ENCODE measurements at places on chromosomes 4 and X.

- DNase-seq, result no peak
Measured at GRCh38 chr4:137968956-137969678, 273.0 kb downstream of the SLC7A11 start.

DNA sequence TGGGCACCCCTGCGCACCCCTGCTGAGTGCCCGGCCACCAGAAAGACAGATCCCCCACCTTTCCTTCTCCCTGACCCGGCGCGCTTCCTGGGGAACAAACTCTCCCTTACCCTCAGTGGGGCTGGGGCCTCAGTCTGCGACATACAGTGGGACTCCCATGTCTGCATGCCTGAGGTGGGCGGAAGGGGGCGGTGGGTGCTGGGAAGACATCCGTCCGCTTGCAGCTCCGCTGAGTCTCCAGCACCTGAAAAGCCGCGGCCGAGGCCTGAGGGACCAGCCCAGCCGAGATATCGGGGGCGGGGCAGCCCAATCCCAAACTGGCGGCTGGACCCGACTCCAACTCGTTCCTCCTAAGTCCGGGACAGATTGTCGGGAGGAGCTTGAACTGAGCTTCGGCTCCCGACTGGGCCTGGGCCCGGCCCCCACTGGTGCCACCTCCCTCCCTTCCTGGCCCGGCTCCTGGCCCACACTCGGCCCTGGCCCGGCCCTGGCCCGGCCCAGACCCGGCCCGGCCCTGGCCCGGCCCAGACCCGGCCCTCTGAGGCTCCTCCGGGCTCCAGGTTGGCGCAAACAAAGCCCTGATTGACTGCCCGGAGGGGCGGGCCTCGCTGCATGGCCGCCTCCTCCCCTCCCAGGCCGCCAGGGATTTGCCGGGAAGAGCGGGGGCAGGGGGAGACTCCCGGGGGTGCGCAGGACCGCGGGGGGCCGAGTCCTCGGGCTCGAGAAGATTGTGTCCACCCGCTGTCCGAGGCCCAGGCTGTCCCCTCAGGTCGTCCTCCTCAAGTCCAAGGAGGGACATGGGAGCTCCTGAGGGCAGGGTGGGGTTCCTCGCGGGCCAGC lies 877 bp upstream of the SLC16A2 start:
- no peak for DNase-seq

DNA sequence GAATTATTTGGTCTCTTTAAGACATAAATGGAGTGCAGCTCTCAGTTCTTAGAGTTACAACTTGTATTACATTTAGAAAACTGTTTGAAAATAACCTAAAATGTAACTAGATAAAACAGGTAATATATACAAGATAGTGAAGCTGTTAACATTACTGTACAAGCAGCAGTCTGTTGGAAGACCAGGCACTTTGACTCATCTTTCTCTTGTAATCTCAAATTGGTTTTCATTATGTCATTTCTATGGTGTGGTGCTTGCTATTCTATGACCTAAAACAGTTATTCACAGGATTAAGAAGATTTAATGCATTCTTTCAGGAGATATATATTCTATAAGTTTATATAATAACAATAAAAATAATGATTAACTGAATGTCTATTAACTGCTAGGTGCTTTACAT lies 282.5 kb upstream of the PITX2 start:
- DNase-seq, result no peak

DNA sequence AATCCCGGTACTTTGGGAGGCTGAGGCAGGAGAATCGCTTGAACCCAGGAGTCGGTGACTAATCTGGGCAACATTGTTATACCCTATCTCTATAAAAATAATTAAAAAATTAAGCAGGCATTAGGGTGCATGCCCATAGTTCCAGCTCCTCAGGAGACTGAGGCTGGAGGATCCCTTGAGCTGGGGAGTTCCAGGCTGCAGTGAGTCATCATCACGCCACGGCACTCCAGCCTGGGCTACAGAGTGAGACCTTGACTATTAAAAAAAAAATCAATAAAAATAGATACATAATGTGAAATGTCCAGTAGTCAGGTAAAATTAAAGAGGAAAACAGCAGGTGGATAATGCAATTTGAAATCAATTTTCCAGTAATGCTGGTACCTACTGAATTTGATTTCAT lies 14.6 kb downstream of the ADGRL3 start:
- no peak for DNase-seq

GRCh38 chrX:12425496-12425895 lies 287.2 kb downstream of the FRMPD4 start:
- no peak for DNase-seq

- no peak for DNase-seq
Measured at GRCh38 chr4:158799013-158799770, 30.4 kb downstream of the FNIP2 start.

DNA sequence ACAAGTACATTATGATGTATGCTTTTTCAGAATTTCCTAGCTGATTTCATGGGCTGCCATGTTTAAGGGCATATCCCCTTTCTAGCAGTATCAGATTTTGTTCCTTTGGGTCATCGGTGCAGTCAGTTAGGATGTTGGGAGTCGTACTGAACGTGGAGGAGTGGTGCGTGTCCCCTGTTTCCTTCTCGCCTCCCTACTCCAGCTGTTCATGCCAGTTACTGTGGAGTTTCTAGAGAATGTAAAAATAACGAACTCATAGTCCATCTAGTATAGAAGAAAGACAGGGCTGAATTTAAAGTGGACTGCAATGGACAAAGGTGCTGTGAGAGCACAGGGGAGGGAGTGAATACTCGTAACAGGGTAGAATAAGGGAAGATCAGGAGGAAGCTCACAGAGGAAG lies 111.3 kb downstream of the CEP135 start:
- no peak for DNase-seq

DNA sequence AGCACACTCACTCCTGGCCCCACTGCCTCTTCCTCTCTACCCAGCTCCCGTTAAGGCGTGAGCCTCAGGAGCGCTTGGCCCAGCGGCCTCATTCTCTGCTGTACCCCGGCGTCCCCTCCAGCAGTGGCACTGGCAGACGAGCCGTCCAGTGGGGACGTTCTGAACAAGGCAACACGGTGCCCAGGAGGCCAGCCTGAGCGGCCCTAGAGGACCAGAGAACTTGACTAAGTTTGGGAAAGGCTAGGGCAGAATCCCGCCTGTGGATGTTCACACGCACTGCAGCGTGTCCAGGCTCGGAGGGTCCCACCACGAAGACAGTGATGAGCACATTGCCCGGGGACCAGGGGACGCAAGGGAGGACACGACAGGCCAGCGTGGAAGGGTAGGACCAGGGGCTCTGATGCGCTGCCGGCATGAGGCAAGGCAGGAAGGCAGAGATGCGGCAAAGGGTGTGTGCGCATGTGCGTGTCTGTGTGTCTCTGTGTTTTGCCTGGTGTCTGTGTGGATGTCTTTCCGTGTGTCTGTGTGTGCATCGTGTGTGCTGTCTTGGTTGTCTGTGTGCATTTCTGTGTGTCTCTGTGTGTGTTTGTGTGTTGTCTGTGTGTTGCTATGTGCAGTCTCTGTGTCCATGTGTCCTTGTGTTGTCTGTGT lies 89.4 kb downstream of the ABLIM2 start:
- no peak for DNase-seq

DNA sequence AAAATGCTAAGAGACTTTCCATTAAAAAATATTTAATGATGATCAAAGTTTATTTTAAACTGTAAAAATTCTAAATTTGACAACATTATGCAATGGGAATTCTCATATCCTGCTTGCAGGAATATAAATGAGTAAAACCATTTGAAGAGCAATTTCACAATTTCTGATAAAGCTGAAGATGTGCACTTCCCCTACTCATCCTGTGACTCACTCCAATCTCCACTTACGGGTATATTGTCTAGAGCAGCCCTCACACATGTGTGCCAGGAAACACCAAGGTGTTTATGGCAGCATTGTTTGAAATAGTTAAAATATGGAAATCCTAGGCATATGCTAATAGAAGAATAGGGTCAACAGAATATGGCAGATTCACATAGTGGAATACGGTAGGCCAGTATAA lies 158.4 kb downstream of the PDHA2 start:
- DNase-seq, result no peak

DNA sequence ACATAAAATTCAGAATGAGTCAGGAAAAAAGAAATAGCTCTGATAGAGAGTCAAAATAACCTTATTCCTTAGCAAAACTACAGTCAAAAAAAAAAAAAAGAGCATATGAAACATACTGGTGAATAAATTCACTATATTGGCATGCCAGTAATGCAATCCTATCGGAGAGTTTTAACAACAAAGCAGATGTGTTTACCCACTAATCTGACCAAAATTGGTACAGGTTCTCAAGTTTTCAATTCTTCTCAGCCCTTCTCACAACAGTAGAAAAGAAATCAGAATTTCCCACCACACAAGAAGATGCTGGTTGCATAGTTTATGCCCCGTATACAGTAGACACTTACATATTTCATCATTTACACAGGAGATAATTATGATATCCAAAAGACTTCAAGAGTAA lies 59.4 kb downstream of the LCORL start:
- DNase-seq, result no peak

GRCh38 chr4:84530454-84530853 lies 31.4 kb upstream of the NKX6-1 start:
- DNase-seq, result no peak

DNA sequence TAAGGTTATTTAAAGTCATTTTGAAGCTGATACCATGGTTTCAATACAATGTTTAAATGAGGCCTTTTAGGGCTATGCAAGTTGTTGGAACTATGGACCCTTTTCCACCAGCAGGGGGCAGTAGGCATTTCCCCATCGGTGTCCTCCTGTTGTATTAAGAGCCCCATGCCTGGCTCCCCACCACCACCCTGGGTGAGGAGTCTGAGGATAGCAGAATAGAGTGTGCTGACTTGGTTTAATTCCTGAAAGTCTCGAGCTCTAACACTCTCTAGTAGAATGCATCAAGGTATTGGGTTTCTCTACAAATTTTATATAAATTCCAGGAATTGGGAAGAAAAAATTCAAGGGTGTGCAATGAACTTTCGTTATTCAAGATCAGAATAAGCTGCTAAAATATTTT lies 234.8 kb upstream of the JADE1 start:
- no peak for DNase-seq

GRCh38 chr4:118372251-118372650 lies 19.4 kb upstream of the PRSS12 start:
- DNase-seq, result no peak
